Activated CD8-positive, alpha-beta memory T cell treated with anti-CD3 and anti-CD28 coated beads for 24 hours (primary cell): ENCODE measurements at places on chromosomes 5 and 9.

DNA sequence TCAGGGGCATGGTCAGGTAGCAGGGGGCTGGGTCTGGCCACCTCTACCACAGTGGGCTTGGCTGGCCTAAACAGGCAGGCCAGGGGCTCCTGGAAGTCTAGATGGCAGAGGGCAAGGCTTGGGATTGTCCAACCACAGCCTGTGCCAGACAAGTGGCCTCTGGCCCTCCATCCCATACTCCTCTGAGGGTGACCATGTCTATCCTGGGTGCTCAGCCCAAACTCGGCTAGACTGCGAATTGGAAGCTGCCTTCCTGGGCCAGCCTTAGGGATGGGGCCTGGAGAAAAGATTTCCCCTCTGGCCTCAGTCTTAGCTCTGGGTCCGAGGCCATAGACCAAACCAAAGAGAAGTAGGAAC is 110.5 kb downstream of the PHF2 start:
- DNase-seq: no peak

- no peak for DNase-seq
Measured at GRCh38 chr5:145887976-145888574, 15.3 kb upstream of the GRXCR2 start.

- DNase-seq: no peak
Measured at GRCh38 chr5:30112867-30113266, 1080.6 kb upstream of the CDH6 start.

GRCh38 chr9:126236273-126236672 is 90.4 kb upstream of the MVB12B start:
- no peak for DNase-seq
